ENCODE measurements at places on chromosomes 6 and 20. TPM values are rescaled to one million over a fixed set of nuclear protein-coding genes. Genes with fewer than 3 reads are reported as not detected.

DNA sequence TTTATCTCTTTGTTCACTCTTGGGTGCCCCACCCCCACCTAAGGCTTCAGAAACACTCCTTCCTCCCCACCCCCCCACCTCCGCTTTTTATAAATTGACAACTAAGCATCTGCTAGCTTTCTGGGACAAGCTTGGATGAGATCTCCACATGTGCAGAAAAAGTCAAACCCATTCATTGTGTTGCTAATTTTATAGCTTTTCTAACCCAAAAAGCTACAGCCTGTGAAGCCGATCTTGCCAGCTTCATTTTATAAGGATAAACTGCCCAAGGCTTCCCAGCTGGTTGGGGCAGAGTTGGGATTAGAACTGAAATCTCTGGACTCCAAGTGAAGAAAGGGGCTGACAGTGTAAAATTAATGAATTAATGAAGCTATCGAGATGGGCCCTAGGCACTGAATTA, 24.1 kb downstream of the BPIFB4 start:
- no peak for DNase-seq
- no peaks in the 10 kb centered on the region for H3K27me3 ChIP-seq
- H3K4me1 ChIP-seq, result no peaks in the 10 kb centered on the region
- H3K4me3 ChIP-seq, result no peak overlapping the region

DNA sequence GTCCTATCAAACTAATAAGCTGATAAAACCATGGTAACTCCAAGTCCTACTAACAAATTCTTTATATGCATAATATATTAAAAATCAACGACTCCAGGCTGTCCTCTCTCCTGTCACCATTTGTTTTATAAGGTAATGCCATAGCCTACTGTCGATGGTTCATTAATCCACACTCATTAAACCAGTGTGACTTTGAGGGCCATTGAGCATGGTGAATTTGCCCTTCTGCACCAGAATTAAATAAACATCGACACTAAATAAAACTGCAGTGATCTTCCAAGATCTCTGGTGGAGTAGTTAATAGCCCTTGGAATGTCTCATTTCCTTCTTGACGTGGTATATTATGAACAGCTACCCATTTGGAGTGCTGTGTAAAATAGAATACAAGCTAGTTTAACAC, 358.5 kb downstream of the CBLN4 start:
- H3K27me3 ChIP-seq, result no peaks in the 10 kb centered on the region
- H3K27ac ChIP-seq, result no peak overlapping the region
- no peak overlapping the region for H3K4me3 ChIP-seq
- DNase-seq, result no peak
- H3K4me1 ChIP-seq, result no peaks in the 10 kb centered on the region

- no peak overlapping the region for H3K27ac ChIP-seq
- DNase-seq, result peak; percentile 65
- H3K27me3 ChIP-seq, result peaks cover 4% of the 10 kb centered on the region
- no peaks in the 10 kb centered on the region for H3K36me3 ChIP-seq
- no peak overlapping the region for H3K4me3 ChIP-seq
These were observed 216.2 kb downstream of the NFATC2 start for GRCh38 chr20:51326201-51326819.

DNA sequence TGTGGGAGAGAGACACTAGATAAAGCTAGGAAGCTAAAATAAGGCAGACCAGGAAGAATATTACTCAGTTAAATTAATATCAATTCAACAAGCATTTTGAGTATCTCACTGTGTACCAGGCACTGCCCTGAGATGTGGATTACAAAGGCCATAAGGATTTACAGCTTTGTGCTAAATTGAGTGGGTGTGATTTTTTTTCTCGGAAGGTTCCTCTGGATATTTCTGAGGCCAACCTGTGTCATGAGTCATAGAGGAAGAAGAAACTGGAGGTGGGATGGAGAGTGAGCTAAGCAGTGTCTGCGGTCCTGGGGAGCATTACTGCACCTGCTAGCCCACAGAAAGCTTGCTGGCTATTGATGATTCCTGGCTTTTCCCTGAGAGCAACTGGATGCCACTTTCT, 135.2 kb downstream of the RFPL4B start:
- no peaks in the 10 kb centered on the region for H3K4me1 ChIP-seq
- no peaks in the 10 kb centered on the region for H3K27me3 ChIP-seq
- no peak overlapping the region for H3K4me3 ChIP-seq
- DNase-seq, result no peak

Gene POPDC3
- not detected for total RNA-seq
